ENCODE measurements at places on chromosomes 1 and 21.

- DNase-seq: no peak
These were observed 19.9 kb downstream of the PRXL2B start for GRCh38 chr1:2606396-2606880.

GRCh38 chr1:91783423-91784170 lies 102.4 kb downstream of the TGFBR3 start:
- no peak for DNase-seq

- DNase-seq: no peak
These were observed 31.4 kb upstream of the COL6A1 start for GRCh38 chr21:45949928-45950739.

DNA sequence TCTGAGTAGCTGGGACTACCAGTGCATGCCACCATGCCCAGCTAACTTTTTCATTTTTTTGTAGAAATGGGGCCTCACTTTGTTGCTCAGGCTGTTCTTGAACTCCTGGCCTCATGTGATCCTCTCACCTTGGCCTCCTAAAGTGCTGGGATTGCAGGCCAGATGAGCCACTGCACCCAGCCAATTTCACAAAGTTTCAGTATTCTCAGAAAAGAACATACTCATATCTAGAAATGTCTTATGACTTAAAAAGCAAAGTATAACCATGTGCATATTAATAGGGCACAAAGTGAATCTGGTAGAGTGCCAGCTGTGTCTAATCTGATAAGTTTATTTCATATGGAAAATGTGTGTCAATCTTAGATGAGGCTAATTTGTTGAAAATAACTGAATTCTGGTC lies 87.5 kb upstream of the CACYBP start:
- no peak for DNase-seq

- DNase-seq: no peak
These were observed 1.6 kb upstream of the HYI start for GRCh38 chr1:43455213-43455889.

- DNase-seq: no peak
These were observed 274.4 kb downstream of the MATN1 start for GRCh38 chr1:30449003-30449402.

DNA sequence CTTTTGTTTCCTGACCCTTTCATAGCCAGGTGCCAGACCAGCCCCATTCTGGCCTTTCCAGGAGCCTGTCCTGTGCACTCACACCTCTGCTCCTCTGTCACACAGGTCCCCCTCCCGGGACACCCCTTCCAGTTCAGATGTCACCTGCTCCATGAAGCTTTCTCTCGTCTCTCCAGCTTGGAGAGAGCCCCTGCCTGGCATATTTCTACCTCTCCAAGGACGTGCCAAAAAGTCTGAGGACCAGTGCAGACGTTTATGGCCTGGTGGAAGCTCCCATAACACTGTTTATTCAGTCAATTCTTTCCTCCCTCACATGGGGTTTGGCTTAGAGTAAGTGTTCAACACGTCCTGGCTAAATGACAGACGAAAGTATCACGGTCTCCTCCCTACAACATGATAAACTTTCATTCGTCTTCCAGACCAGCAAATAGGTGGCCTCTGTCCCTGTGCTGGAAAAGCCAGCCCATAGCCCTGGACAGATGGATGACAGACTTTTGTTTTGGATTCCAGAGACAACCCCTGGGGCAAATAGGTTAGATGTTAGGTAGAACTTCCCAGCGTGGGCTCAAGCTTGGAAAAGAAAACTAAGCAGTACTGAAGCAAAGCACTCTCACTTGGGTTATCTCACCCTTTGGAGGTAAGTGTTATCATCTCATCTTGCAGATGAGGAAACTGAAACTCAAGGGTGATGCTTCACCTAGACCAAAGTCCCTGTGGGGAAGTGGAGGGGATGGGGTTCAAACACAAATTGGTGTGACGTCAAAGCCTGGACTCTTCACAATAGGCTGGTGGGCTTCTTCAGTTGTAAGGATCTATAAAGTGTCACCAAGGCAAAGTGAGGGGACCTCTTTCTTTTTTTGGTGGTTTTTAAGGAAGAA lies 52.9 kb upstream of the ECE1 start:
- DNase-seq: no peak

DNA sequence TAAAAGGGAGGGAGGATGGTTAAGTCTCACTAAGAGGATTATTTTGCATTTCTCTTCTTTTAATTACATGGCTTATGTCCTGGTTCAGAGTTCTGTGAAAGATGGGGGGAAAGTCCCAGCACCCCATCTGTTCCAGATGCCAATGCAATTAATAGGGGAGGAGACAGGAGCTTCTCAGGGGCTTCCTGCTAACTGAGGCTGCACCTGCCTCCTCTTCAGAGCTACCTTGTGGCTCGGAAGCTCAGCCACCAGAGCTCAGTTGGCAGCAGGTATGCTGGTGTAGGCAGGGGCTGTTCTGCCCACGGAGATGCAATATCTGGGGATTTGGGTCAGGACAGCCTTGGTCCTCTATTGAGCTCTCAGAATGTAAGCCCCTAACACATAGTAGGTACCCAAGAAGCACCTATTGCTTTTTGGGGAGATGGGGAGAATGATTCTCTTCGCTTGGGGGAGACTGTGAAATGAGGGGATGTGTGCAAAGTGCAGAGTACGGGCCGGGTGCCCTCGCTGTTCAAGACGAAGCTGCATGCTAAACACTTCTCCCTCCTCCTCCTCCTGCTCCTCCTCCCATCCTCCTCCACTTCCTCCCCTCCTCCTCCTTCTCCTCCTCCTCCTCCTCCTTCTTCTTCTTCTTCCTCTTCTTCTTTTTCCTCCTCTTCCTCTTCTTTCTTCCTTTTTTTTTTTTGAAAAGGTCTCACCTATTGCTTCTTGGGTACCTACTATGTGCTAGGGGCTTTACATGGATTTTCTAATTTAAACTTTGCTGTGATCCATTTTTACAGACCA lies 279.0 kb downstream of the PTPRU start:
- DNase-seq: no peak

DNA sequence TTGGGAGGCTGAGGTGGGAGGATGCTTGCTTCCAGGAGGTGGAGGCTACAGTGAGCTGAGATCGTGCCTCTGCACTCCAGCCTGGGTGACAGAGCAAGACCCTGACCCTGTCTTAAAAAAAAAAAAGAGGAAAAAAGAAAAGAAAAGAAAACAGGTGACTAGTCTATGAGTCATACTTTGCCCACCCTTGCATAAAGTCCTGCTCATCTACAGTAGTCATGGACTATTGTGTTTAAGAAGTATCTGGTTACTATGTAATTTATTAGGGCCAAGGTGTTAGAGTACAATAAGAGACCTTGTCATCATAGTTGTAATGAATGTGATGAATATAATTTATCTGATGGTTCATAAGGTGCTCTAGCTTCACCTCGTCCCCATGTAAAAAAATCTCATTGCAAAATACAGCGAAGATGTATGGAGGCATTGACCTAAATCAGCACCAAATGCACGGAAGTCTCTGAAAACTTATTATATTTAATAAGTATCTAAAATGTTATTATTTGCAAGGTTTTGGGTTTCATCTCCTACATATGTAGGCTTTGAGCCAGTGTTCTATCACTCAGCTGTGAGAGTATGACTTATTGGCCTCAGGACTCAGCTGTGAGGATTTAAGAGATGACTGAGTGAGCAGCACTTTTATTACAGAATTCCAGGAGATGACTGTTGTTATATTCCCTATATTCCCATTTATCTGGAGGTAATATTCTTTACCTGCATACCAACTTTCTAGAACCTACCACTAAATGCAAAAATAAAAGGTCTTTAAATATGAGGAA lies 19.9 kb upstream of the KCNJ6 start:
- no peak for DNase-seq

- DNase-seq: no peak
These were observed 95.3 kb upstream of the SLC25A33 start for GRCh38 chr1:9443913-9444445.

GRCh38 chr1:116357487-116357886 lies 15.6 kb upstream of the ATP1A1 start:
- DNase-seq: no peak

GRCh38 chr1:12064073-12064969 lies 1.2 kb downstream of the TNFRSF8 start:
- DNase-seq: no peak

DNA sequence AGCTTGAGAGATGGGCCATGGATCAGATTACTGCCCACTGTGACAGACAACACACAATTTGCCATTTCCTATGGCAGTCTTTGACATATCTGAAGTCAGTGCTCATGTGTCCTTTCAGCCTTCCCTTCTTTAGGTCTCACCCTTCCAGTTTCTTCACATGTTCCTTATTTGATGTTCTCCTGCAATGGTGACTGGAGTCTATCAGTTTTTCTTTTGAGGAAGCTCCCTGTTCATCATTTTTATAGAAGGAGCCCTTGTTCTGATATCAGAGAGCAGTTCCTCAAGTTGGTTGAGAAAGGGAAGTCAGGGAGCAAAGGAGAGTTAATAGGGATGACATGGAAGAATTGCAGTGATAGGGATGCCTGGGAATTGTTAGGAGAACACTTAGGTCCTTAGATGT lies 42.2 kb downstream of the DISC1 start:
- DNase-seq: no peak

DNA sequence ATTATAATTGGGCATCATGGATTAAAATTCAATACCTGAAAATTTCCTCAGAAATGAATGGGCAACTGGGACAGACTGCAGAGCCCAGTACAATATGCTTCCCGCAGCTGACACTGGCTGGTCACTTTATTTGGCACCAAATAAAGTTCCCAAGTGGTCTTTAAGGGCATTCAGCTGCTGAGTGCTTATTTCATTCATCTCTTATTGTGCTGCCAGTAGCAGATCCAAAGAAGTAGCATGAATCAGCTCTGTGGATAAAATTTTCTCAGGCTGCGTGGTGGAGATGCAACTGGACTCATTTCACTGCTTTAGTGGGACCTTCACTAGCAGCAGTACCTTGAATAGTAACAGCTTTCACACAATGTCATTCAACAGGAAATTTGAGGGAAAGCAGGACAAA lies 226.3 kb upstream of the ADGRL2 start:
- DNase-seq: no peak

- DNase-seq: no peak
These were observed 572.3 kb upstream of the PKN2 start for GRCh38 chr1:88111816-88112215.

DNA sequence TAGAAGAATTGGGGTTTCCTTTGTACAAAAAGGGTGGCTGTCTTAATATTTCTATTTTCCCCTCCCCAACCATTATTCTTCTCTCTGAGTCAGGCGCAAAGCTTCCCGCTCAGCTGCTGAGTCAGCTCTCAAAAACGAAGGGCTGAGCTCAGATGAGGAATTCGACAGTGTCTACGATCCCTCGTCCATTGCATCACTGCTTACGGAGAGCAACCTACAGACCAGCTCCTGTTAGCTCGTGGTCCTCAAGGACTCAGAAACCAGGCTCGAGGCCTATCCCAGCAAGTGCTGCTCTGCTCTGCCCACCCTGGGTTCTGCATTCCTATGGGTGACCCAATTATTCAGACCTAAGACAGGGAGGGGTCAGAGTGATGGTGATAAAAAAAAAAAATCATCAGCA lies 3.0 kb upstream of the TUFT1 start:
- no peak for DNase-seq

DNA sequence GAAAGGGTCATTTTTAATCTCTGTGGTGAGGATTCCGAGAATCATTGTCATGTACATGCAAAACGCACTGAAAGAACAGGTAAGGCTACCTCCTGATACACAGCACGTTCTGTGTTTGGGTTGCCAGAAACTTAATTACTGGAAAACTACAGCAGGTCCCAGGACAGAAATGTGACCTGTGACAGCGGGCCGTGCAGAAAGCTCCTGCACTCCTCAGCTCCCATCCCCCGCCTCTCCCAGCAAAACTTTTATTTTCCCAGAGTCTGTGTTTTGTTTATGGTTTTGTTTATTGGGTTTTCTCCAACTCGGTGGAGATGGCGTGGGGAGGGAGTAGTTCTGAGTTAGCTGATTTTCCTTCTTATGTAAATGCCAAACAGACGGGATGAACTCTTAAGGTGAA lies 44.7 kb downstream of the SLC44A3 start:
- no peak for DNase-seq

DNA sequence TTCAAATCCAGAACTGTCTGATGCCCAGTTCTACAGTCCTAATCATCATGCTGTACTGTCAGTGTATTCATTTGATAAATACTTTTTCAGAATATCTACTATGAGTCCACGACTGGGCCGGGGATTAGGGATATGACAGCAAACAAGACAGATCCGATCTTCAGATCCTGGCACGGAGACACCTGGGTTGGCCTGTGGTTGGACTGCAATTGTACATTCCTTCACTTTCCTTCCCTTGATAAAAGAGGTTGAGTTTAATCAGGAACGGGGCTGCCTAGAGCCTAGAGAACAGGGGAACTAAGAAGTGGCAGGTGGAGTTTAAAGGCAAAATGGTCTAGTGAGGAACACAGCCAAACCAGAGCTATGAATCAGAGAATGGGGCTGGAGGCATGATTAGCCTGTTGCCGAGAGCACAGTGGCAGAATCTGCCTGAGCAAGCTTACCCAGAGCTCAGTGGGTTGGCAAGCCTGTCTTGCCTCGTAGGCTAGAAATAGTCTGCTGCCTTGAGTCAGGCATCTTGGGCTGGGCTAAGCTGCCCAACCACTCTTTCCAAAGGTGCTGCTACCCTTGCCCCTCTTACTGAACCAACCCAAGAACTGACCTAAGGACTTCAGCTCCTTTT lies 38.1 kb upstream of the PTCH2 start:
- no peak for DNase-seq

GRCh38 chr1:240435996-240436566 lies 175.9 kb downstream of the GREM2 start:
- DNase-seq: no peak

DNA sequence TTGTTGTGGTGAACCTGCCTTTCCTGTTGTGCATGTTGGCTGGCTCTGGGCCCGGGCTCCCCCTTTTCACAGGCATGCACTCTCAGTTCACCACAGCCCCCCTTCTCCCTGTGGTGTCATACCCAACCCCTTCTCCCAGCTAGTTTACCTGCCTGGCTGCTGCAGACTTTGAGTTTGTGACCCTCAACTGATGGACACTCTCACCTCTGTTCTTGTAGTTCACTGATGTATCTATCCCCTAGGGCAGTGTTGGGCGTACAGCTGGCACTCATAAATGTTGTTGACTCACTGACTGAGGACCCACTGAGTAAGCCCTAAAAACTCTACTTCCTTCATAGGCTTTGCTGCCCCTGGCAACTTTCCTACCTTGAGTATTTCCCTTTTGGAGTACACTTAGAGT lies 54.9 kb downstream of the WDR64 start:
- DNase-seq: no peak

- no peak for DNase-seq
These were observed 145.6 kb downstream of the CAMTA1 start for GRCh38 chr1:6930732-6931300.

GRCh38 chr1:24373710-24374109 lies 39.9 kb downstream of the STPG1 start:
- DNase-seq: no peak

GRCh38 chr1:77583483-77583882 lies 99.0 kb downstream of the ZZZ3 start:
- no peak for DNase-seq

DNA sequence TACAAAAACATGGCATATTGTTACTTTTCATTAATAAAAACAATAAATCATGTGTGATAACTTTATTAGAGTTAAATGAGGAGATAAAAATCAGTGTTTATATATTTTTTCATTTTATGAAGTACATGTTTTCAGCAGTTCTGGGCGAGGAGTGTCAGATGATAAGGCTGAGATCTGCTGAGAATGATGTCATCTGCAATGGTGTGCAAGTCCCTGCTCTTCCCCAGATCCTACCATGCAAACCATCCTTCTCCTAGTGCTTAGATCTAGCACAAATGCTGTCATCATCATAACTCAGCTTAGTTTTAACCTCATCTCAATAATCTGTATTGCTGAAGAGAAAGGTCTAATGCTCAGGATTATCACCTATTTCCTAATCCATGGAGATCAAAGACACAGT lies 214.4 kb upstream of the DAB1 start:
- no peak for DNase-seq

Measured in effector CD4-positive, alpha-beta T cell (primary cell).